ENCODE measurements at places on chromosomes 6 and 20.
A peak's percentile ranks its signal among the peaks of the same experiment; 100 is the strongest.

GRCh38 chr20:62753626-62754025 lies 42.6 kb upstream of the MRGBP start:
- no peak for DNase-seq

GRCh38 chr20:2005359-2005758 lies 11.5 kb upstream of the PDYN start:
- no peak for DNase-seq

DNA sequence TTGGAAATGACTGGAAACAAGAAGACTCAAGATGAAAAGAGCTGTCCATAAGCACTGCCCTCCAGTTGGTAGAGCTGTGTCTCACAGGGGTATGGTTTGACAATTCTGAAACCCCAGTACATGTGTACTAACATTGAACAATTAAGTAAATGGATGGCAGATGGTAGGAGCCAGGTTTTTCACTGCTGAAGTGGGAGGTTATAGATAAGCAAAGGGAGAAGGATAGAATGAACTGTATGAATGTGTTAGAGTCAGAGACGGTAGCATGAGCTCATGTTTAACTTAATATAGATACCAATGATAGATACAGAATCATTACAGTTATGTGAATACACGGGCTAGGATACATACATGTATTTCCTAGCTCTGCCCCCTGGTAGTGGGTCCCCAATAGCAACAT lies 95.0 kb upstream of the SIRPA start:
- no peak for DNase-seq

GRCh38 chr6:124203812-124204167 lies 400.1 kb downstream of the NKAIN2 start:
- DNase-seq: peak; percentile 65

- no peak for DNase-seq
These were observed 78.3 kb upstream of the FYN start for GRCh38 chr6:111951497-111952085.

GRCh38 chr20:62887860-62888239 lies 26.2 kb upstream of the TCFL5 start:
- DNase-seq: no peak

DNA sequence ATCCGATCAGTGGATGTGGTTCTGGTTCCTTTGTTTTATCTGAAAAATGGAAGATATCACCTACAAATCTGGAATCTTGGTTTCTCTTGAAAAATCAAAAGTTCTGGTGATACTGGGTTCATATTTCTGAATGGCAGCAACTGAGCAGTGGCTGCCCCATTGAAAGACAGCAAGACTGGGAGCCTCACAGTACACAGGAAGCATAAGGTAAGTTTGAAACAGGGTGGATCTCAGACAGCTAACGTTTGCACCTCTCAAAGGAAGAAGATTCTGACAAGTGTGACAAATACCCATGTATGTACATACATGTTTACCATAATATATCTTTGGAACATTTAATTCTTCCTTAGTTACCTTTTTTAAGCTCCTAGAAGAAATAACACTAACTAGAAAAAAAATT lies at the start of gene SAMD3:
Gene SAMD3 (minus strand): TSS at position 177 of the 400 bp plus-strand sequence. CDS start 7,678 bp downstream, outside the sequence.
- no peak for DNase-seq

GRCh38 chr6:79269877-79270276 lies 35.4 kb upstream of the HMGN3 start:
- peak; percentile 79 for DNase-seq

DNA sequence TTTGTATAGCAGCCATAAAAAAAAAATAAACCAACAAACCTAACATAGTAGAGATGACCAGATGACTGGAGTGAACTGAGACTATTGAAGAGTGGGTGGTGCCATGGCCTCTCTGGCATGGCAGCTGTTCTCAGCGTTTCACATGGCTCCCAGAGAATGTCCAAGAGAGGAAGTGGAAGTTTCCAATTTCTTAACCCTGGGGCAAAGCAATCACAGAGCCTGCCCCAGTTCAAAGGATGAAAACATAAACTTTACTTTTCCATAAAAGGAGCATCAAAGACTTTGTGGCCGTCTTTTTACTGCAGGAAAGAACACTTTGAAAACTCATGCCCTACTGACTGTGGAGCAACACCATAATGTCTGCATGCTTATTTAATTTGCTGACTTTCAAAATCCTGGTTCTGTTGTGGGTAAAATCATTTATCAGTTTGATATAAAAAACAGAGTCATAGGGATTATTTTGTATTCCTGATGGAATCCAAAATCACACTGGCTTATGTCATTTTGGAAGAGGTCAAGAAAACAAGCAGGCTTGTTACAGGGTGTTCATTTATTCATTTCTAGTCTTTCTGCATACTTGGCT lies 165.4 kb downstream of the SLC35B3 start:
- DNase-seq: no peak

- peak; percentile 67 for DNase-seq
These were observed 15.1 kb upstream of the PPP1R16B start for GRCh38 chr20:38790200-38791053.

GRCh38 chr6:118283766-118284165 lies 264.3 kb upstream of the PLN start:
- peak; percentile 80 for DNase-seq

DNA sequence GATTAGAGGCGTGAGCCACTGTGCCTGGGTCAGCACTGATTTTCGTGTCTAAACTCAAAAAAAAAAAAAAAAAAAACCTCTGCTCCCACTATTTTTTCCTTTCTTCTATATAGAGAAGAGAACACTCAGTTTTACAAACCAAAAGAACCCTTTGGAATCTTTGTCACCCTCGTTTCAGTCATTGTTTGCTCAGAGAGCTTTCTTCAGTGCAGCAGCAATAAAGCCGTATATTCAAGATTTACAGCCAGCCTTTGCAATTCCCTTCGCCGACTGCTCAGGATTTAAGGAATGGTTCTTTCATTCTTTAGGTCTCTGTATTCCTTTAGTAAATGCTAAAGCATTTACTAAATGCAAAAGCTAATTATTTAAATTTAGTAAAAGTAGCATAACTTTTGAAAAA lies 20.1 kb downstream of the RIOK1 start:
- no peak for DNase-seq

- no peak for DNase-seq
These were observed 104.5 kb downstream of the SMLR1 start for GRCh38 chr6:130931683-130932082.

GRCh38 chr20:4681991-4682401 lies 39.7 kb upstream of the PRND start:
- DNase-seq: peak; percentile 64

- DNase-seq: peak; percentile 13
These were observed 33.6 kb upstream of the HLA-A start for GRCh38 chr6:29908710-29909109.

GRCh38 chr6:140985679-140986275 lies 1146.9 kb upstream of the GJE1 start:
- DNase-seq: no peak

- no peak for DNase-seq
These were observed 776.4 kb downstream of the C6orf118 start for GRCh38 chr6:164533045-164533362.

- no peak for DNase-seq
These were observed 52.1 kb upstream of the FBXO30 start for GRCh38 chr6:145866456-145867396.

DNA sequence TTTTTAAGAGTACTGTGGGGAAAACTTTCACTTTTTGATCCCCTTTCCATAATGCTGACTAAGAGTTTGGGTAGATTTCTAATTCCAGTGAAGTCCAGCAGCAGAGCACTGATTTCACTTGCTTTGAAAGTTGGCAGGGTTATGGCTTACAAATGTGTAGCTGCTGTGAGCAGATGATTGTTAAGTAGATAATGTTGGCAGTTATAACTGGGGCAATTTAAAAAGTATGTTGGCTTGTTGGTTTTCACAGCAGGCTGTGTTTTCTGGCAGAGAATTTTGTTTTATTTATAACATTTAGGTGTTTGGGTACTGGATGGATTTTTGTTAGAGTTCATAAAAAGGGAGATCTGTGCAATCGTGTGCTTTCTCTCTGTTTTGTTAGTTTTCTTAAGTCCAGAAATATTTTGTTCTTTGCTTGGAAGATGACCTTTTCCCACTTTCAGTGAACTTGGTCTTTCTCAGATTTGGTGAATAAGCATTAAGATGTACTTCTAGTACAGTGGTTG lies 31.4 kb downstream of the AFDN start:
- peak; percentile 59 for DNase-seq

GRCh38 chr6:38236631-38237030 lies 403.1 kb downstream of the BTBD9 start:
- no peak for DNase-seq

DNA sequence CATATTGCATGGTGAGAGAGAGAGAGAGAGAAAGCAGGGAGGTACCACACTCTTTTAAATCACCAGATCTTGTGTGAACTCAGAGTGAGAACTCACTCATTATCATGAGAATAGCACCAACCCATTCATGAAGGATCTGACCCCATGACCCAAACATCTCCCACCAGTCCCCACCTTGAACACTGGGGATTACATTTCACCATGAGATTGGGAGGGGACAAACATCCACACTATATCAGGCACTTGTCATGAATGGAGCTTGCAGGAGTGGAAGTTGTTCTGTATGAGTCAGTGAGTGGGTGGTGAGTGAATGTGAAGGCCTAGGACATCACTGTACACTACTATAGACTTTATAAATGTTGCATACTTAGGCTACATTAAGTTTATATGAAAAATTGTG lies 47.7 kb upstream of the RNF182 start:
- peak; percentile 14 for DNase-seq

DNA sequence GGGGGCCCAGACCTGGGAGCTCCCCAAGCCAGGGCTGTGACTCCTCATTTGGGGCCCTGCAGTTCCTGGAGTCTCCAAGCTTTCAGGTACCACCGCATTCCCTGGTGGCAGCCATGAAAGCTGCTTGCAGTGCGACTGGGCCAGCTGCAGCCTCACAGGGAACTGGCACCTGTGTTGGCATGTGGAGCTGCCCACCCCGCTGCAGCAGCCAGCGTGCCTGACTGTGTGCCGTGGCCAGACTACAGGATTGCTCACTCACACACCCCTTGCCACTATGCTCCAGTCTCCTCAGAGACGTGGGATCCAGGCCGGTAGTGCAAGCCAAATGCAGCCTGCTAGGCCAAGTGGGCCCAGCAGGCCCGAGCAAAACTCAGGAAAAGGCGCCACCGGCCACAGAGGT lies 450.7 kb downstream of the COL12A1 start:
- DNase-seq: no peak

DNA sequence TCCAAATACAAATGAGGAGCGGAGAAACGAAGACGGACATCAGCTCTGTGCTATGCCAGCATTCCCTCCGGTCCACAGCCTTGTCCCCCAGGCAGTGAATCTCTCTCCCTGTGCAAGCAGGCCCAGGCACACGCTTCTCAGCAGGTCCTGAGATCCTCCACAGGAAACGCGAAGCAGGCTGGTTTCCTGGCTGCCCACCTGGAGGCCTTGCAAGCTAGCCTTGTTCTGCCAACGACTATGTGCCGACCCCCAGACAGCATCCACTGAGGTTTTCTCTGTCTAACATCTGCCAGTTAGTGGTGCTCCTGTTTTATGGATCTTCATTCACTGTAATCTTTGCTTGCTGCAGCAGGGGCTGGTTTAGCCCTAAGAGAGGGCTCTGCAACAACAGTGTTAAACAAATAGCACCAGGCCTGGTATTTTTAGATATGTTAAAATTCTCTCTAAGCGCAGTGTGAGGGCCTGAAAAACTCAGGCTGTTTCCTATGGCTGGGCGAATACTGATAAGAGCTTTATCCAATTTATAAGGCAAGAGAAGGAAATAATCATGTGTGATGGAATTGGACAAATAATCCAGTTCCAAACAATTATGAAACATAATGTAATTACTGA lies 386.0 kb upstream of the ARID1B start:
- DNase-seq: no peak

DNA sequence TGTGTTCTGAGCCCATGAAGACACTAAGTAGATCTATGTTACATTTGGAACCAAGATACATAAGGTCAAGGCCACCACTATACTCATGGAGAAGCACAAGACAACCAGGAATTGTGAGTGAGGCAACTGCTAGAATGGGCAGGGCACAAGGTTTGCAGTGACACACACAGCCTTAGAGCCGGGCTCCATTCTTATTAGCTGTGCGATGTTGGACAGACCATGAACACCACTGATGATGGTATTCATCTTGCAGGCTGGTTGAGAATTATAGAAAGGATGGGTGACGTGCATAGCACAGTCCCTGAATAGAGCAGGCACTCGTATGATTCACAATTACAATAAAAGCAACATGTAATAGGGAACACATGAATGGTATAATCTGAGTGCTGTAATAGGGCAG lies 172.4 kb downstream of the GJA10 start:
- no peak for DNase-seq

- DNase-seq: peak; percentile 22
These were observed 288.1 kb upstream of the PRDM1 start for GRCh38 chr6:105797983-105798453.

DNA sequence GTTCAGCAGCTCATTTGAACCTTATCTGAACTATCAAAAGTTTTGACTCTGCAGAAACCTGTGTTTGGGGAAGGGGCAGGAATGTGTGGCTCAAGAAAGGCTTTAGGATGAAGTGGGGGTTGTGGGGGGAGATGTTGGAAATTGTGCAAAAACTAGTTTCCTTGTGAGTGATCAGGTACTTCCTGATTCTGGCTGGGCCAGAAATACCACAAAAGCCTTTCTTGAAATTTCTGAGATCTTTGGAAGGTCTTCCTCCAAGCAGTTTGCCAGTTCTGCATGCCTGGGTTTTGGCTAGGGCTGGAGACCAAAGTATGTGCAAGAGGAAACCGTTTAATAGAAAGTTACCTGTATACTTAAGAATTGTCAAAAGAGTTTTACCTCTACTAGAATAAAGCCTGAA lies 116.6 kb downstream of the BMP2 start:
- DNase-seq: no peak

GRCh38 chr6:1850840-1851157 lies 241.1 kb downstream of the FOXC1 start:
- DNase-seq: no peak

DNA sequence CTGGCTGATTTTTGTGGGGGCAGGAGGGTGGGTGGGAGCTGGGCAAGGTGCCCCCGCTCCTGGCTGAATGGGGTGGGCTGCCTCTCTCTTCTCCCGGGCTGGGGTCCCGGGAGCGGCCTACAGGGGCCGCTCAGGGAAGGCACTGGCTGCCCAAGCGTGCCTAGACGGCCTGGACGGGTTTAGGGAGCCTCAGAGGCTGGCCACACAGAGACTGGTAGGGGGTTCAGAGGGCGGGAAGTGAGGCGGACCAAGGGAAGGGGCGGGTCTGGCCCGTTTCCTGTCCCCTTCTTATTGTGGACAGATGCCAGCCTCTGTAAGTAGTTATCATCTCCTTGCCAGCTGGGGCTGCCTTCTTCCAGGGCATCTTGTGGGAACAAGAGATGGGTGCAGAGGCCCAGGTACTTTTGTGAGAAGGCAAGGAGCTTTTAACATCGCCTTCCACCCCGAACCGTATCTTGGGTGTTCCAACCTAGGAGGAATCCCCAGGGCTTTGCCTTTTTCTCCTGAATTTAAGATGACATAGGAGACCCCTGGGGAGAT lies 437 bp downstream of the CD40 start:
- no peak for DNase-seq

- DNase-seq: peak; percentile 44
These were observed 111.0 kb upstream of the TFAP2D start for GRCh38 chr6:50602292-50602691.

DNA sequence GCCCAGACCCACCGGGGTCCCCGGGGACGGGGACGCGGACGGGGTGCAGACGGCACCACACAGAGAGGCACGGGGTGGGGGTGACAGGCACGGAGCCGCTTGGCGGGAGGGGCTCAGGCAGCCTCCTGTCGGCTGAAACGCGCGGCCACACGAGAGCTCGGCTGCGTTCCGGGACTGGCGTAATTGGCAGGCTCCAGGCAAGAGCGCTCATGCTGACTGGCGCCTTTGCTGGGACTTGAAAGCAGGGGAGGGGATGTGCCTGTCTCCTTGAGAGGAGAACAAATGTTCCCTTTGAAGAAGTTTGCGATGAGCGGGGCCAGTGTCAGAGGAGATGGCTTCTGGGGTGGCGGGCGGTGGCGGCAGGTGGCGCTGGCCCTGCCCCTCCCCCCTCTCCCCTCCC lies 25.8 kb downstream of the BHLHE23 start:
- DNase-seq: no peak

All from fibroblast of pulmonary artery (primary cell).